ENCODE measurements at places on chromosomes 11 and 22. TPM values are rescaled to one million over a fixed set of nuclear protein-coding genes. Genes with fewer than 3 reads are reported as not detected.
A peak's percentile ranks its signal among the peaks of the same experiment; 100 is the strongest.

The POU2AF2 gene
- total RNA-seq = not detected

The TUB gene
- 5.9 TPM for total RNA-seq

The SHISA8 gene
- not detected for total RNA-seq

The ELMOD1 gene
- total RNA-seq = 0.16 TPM

The TPCN2 gene
- 17.1 TPM for total RNA-seq

The MN1 gene
- total RNA-seq = 10.2 TPM

- no peak for DNase-seq
Observed at GRCh38 chr11:129973068-129973467, 29.6 kb downstream of the PRDM10 start.

DNA sequence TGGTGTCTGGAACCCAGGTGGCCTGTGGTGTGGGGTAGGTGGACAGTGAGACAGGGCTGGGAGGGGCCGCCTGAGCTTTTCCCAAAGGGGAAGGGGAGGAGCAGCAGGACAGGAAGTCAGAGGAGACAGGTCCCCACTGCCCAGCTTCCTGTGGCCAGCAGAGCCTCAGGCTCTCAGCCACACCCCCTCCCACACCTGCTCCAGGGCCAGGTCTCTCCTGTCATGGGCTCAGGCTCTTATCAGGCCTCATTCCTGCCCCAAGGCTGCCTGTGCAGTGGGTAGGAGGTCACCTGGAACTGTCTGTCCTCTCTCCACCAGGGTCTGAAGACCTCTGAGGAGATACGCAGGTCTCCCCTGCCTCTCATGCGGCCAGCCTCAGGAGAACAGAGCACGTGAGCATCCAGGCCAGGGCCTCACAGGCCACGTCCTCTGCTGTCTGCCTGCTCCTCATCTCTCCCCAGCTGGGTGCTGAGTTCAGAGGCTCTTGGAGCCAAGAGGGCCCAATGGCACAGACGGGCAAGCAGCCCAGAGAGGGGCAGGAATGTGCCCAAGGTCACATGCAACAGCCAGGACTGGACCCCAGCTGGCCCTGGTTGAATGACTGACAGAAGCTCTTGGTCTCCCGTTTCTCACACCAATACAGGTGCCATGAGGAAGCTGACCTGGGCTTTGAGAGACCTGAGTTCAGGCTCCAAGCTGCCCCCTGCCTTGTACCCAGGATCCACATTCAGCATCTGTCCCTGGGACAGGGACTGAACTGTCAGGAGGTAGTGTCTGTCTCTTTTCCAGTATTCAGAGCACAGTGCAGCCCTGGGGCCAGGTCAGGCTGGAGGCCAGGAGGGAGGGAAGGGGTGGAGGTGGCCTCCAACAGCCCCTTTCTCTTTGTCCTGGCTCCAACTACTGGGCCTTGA lies 16.7 kb downstream of the STARD10 start:
- DNase-seq = no peak

GRCh38 chr11:41289408-41289807 lies 170.0 kb downstream of the LRRC4C start:
- no peak for DNase-seq

GRCh38 chr11:1844221-1845094 lies 5.7 kb downstream of the TNNI2 start:
- no peak for DNase-seq

- no peak for DNase-seq
Observed at GRCh38 chr11:111606986-111607385, 4.7 kb downstream of the SIK2 start.

DNA sequence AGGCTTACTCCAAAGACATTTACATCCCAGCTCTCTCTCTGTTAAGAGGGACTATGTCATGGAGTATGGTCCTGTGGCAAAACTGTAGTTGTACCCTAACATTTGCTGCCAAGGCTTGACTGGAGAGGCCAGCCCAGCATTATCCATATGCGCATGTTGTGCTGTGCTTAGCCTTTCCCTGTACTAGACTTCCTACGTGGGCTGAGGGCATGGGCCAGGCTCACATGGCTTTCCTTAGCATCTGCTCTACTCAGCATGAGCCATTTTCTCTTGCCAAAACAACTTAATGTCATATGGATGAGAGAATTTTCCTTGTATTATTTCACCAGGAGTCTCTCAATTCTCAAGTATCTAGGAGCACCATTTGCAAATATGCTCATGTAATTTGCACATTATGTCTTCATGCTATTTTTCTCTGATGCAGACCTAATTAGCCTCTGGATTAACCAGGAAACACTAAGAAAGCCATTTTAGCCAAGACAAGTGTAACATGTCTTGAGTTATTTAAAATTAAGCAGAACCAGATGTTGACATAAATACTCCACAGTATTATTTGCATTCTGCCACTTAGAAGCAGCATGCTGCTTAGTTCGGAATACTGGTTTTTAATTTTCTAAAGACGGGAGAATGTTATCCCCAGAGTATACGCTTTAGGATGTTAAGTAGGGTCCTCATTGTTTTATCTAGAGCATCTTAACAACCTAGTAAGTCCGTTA lies 71.7 kb upstream of the FAR1 start:
- no peak for DNase-seq

- DNase-seq = no peak
Observed at GRCh38 chr11:113862435-113862834, 12.9 kb downstream of the USP28 start.

- no peak for DNase-seq
Observed at GRCh38 chr11:132131047-132131446, 760.6 kb downstream of the NTM start.

GRCh38 chr11:9973921-9974320 lies 310.0 kb downstream of the SWAP70 start:
- DNase-seq = no peak

GRCh38 chr11:65498042-65498726 lies 661 bp upstream of the MALAT1 start:
- DNase-seq = peak; percentile 86

DNA sequence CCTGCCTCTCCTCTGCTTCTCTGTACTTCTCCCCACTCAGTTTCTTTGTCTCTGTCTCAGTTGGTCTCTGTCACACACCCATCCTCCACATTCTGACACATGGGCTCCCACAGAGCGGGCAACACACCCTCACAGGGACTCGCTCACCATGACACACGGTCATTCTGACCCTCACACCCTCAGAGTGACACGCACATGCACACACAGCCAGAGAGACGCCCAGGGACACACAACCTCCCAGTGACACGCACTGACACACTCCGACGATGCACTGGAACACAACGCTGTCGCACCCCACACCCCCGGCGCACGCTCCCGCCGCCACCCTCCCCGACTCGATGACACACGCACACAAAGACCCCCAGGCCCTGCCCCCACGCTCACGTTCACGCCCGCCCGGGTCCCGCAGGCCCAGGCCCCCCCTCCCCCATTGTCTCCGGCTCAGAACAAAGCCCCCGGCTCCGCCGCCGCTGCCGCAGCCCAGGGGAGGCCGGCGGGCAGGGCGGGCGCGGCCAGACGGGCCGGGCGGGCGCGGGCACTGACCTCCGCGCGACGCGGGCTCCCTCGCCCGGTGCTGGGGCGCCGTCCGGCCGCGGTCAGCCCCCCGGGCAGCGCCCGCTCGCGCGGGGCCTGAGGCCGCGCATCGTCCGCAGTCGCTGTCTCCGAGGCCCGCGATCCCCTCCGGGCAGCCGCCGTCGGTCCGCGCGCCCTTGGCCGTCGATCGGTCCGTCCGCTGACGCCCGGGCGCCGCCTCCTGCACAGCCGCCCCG lies 404 bp downstream of the DCHS1 start:
- DNase-seq = no peak

DNA sequence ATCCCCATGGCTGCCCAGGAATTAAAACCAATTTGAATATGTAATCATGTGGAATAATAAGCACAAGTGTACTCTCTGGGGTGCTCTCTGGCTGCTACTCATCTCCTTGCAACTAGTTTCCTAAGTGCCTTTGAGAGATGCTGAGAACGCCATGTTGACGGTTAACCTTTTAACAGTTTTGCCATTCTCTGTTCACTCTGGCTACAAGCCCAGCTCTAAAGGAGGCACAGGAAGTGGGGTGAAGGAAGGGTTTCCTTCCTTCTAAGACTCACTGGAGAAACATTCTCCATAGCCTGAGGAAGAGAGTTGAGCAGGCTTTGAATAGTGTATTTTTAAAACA lies 122.0 kb upstream of the ZC3H12C start:
- DNase-seq = no peak

GRCh38 chr11:46389450-46390330 lies 1.9 kb downstream of the CHRM4 start:
- peak; percentile 94 for DNase-seq

GRCh38 chr11:127996825-127997224 lies 590.5 kb downstream of the ETS1 start:
- no peak for DNase-seq
